GM03348 (cell line): ENCODE measurements at places on chromosomes 1 and 21.

DNA sequence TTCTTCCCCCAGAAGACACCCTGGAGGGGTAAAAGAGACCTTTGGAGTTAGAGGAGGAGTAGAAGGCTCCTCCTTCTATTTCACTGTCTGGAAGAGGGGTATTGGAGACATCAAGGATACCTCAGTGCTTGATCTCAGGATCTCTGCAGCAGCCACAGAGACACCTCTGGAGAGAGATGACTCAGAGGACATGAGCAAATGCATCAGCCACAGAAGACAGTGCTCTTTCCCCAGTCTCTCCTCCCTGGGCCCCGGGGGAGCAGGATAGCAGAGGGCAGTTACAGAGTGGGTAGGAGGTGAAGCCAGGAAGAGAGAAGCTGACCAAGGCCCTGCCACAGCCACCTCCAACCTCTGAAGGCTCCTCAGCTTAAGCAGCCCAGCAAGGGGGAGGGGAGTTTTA is 15.3 kb upstream of the TEDDM1 start:
- no peak for DNase-seq

DNA sequence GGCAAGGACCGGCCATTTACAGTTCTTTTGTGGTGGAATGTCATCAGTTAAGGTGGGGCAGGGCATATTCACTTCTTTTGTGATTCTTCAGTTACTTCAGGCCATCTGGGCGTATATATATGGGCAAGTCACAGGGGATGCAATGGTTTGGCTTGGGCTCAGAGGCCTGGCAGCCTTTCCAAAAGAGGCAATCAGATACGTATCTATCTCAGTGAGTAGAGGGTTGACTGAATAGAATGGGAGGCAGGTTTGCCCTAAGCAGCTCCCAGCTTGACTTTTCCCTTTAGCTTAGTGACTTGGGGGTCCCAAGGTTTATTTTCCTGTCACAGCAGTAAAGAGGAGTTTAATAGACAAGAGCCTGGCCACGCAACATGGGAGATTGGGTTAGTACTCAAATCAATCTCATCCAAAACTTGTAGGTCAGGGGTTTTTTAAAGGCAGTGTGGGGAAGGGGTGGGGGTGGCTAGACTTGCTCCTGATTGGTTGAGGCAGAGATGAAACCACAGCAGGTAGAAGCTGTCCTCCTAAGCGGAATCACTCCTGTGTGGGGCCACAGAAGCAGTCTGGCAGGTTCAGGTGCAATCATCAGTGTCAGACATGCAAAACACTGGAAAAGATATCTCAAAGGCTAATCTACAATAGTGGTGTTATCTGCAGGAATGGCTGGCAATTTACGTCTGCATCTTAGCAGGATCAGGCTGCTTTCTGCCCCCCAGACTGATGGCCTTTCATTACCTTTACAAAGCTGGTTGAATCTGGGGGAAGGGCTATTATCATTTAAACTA is 112.9 kb downstream of the TLR5 start:
- DNase-seq: no peak

- peak; percentile 35 for DNase-seq
Measured at GRCh38 chr1:107480548-107481415, 339.9 kb downstream of the NTNG1 start.

DNA sequence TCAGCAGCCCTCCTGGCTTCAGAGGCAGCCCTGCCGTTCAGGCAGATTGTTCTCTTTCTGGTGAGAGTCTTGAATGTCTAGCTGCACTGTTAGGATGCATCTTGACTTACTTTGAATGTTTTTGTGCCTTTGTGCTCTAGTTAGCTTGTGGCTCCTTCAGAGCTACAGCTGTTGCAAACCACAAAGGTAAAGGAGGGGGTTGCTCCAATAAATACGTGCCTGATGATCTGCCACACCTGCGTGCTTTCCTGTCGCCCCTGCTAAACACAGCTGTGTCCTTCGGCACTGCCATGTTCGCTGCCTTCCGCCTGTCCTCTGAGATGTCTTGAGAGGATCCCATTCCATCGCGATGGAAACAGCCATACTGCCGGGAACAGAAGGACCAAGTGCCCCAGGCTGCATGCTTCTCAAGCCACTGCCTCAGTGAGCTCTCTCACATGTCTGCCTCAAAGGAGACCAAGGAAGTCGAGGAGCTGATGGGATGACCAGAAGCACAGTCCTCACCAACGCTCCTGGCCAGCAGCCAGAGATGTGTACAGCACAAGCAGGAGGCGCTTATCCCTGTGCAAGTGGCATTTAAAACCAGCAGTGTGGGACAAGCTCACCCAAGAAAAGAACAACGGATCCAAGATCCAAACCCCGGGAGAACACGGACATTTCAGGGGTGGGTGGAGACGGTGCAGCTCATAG is 12.0 kb upstream of the SMIM12 start:
- no peak for DNase-seq

- DNase-seq: no peak
Measured at GRCh38 chr21:34946916-34947534, 102.1 kb downstream of the RUNX1 start.

GRCh38 chr1:81021134-81021533 is 779.6 kb upstream of the ADGRL2 start:
- no peak for DNase-seq

DNA sequence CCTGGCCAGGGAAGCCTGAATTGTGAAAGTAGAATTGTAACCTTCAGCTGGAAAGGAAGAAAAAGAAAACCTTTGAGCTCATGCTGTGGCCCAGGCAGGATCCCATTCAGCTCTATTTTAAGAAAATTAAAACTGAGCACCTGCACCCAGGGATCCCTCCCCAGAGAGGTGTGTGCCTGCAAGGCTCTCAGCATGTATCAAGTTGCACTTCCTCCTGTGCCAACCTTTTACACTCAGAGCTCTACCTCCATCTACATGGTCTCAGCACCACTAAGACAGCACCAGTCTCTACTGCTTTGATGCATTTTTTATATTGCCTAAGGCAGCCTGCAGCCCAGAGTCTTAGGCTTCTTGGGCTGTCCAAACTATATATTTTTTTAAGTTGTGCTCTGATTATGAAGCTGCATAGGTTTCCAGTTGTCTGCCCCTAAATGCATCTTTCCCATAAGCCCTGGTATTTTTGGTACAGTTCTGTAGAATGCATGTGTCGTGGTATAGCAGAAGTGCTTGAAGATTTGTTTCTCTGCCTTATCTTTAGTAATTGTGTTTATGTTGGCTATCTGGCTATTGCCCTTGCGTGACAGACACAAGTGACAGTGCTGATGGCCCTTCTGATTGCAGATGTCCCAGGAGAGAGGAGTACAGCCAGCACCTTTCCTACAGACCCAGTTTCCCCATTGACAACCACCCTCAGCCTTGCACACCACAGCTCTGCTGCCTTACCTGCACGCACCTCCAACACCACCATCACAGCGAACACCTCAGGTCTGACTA is 63.1 kb downstream of the PTPRC start:
- DNase-seq: no peak

- no peak for DNase-seq
Measured at GRCh38 chr1:191582169-191582568, 576.1 kb upstream of the RGS18 start.
